GM19239 (cell line): ENCODE measurements at places on chromosomes 3 and 15.

GRCh38 chr3:51879937-51880336 lies 4.5 kb upstream of the IQCF5 start:
- no peak for DNase-seq

GRCh38 chr3:188683032-188683521 lies 488.7 kb upstream of the TPRG1 start:
- no peak for DNase-seq

DNA sequence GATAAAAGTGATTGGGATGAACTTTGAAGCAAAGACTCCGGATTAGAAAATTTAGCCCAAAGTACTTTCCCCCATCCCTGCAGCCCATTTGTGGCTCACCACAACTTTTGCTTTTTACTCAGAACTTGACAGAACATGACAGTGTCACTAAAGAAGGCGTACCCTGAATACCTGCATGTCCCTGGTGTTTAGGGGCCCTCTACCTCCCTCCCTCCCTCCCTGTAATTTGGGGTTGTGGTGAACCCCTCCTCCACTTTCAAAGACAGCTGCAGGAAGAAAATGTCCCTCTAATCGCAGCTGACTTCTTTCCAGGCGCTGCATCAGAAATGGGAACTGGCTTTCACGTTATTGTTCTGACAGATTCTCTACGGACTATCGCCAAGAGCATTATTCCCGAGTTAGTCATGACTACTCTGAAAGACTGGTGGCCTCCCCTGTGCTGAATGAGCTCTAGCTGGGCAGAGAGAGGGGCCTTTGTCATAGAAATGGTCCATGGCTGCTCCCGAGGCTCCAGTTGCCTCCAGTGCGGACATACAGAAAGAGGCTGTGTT lies 93.2 kb upstream of the ARHGEF3 start:
- DNase-seq, result no peak

- no peak for DNase-seq
Measured at GRCh38 chr3:148309390-148310035, 388.2 kb upstream of the AGTR1 start.

DNA sequence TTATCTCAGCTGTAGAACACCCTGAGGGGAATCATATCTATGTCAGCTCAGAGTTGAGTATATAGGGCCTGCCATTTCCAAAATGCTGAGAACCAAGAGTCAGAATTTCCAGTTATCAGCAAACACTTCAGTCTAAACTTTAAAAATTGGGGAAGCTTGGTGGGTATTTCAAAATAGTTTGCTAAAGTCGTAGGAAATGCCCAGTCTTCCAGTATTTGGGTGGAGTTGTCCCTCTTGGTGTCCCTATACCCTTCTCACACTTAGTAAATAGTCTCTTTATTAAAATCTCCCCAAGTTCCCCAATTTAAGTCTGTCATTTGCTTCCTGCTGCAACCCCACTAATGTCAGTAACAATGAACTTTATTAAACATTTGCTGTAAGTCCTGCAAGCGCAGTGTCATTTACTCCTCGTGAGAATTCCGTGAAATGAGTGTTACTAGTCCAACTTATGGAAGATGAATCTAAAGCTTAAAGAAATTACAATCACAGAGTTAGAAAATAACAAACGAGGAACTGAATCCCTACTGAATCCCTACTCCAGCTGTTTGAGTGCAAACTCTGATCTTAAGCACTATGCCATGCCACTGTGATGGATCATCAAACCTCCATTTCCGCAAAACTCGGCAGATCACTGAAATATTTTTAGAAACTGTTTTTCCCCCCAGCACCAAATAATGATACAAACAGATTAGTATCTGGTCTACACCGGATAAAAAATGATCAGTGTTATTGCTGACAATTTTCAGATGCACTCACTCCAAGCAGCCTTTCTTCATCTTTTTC lies 341.7 kb upstream of the PROK2 start:
- DNase-seq, result no peak

GRCh38 chr15:60352525-60352924 lies 45.3 kb downstream of the ANXA2 start:
- no peak for DNase-seq

DNA sequence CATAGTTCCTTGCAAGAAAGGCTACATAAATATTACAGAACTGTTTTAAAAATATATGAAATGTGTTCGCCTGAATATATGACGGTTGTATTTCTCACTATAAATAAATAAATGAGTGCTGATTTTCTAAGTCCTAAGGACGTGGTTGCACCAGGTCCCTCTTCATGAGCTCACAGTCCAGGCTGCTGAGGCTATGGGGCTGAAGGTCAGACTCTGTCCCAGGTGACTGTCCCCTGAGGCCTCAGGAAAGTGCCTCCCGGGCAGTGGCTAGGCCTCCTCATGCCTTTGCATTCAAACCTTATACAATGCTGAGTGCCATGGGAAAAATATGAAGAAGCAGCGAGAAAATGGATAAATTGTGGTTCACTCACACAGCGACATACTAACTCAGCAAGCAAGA lies 43.5 kb upstream of the SSR3 start:
- DNase-seq, result no peak

- DNase-seq, result no peak
Measured at GRCh38 chr15:68818769-68819494, 1.8 kb downstream of the ANP32A start.

GRCh38 chr15:34726406-34727100 lies 28.2 kb downstream of the GJD2 start:
- DNase-seq, result no peak

DNA sequence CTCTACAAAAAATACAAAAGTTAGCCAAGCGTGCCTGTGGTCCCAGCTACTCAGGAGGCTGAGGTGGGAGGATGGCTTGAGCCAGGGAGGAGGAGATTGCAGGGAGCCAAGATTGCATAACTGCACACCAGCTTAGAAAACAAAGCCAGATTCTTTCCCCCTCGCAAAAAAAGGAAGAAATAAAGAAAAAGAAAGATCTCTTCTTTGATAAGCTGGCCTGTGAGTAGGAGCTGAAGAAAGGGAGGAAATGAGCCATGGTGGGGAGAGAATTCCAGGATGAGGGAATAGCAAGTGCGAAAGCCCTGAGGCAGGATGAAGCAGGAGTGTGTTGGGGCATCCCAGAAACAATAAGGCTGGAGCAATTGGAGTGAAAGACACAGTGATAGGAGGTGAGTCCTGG lies 24.5 kb upstream of the TOP2B start:
- no peak for DNase-seq

GRCh38 chr3:140822401-140823047 lies 119.1 kb upstream of the SLC25A36 start:
- no peak for DNase-seq

- no peak for DNase-seq
Measured at GRCh38 chr15:60376677-60377095, 21.1 kb downstream of the ANXA2 start.

DNA sequence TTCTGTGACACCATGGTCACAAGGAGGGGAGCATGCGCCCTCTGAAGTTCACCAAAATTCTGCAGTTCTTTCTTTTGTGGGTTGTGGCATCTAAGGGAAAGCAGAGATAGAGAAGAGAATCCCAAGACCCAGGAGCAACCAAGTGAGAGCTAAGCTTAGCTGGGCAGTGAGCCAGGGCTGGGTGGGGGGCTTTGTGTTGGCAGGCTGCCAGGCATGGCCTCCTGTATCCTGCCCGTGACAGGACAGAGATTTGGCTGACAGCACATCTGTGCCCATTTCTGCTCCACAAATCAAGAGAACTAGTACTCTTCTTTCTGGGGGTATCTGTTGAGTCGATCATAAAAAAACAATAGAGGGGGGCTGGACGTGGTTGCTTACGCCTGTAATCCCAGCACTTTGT lies 66.2 kb downstream of the NMNAT3 start:
- DNase-seq, result no peak

GRCh38 chr15:48871542-48871941 lies 6.4 kb upstream of the EID1 start:
- no peak for DNase-seq

GRCh38 chr3:195440379-195440778 lies 2.4 kb downstream of the ACAP2 start:
- DNase-seq, result no peak

DNA sequence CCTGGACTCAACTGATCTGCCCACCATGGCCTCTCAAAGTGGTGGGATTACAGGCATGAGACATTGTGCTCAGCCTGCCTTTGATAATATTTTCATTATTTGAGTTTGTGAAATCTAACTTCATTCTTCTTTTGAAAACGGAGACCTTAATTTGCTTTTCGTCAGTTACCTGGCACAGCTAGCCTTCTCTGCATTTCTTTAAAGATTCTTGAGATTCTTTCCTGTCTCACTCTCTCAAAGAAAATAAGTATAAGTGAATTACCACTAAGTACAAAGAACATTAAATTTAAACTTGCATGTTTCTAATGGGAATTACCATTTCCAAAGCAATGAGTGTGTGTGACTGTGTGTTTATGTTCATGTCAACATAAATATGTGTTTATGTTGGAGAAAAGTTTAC lies 187.9 kb downstream of the NFKBIZ start:
- no peak for DNase-seq

GRCh38 chr3:16280671-16281070 lies 15.7 kb downstream of the OXNAD1 start:
- no peak for DNase-seq

- no peak for DNase-seq
Measured at GRCh38 chr3:124372775-124373174, 357.5 kb upstream of the UMPS start.

GRCh38 chr3:165854696-165855095 lies 17.5 kb upstream of the BCHE start:
- DNase-seq, result no peak

- no peak for DNase-seq
Measured at GRCh38 chr15:23050708-23051107, 11.3 kb upstream of the TUBGCP5 start.

DNA sequence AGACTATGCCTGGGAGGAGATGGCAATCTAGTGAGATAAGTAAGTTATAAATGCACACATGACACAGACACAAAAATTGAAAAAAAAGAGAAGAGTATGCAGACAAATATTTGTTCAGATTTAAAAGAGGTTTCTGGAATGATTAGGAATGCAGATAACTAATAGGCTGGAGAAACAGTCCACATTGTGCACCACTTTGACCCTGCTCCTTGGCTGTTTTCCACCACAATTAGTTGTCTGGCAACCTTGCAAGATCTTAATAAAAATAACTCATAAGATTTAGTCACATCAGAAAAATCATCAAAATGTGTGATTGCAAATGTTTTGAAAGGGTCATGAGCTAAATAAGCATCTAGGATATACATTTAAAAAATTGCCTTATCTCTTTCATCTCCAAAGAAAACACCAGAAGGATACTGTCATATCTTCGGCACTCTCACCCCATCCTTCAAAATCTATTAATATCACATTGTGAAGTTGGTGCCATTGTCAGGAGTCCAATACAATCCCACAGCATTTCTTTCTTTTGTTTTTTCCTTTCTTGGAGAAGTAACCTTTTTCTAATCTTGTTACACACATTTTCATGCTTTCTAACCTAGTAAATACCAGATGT lies 153.7 kb upstream of the KCNMB2 start:
- no peak for DNase-seq

- DNase-seq, result no peak
Measured at GRCh38 chr3:172702256-172702655, 8.6 kb downstream of the NCEH1 start.

DNA sequence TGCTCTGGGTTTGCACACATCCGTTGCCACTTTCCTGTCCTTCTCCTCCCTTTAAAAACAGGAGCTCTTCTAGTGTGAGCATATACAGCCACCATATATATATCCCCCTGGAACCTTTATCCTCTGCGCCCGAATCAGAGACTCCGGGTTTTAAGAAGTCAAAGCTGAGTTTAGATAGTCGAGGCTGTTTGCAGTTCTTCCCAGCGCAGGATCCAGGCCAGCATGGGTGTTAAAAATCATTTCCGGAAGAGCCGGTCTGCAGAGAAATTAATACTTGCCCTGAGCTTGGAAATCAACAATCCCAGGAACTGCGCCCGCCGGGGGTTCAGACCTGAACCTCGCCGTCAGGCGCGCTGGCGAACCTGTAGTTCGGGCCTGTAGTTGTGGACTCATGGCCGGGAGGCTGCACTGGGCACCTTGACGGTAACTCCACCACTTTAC lies 2.3 kb downstream of the SHOX2 start:
- DNase-seq, result no peak

- no peak for DNase-seq
Measured at GRCh38 chr15:58357529-58358476, 74.0 kb upstream of the LIPC start.

- DNase-seq, result no peak
Measured at GRCh38 chr15:85704720-85705429, 89.8 kb downstream of the KLHL25 start.

DNA sequence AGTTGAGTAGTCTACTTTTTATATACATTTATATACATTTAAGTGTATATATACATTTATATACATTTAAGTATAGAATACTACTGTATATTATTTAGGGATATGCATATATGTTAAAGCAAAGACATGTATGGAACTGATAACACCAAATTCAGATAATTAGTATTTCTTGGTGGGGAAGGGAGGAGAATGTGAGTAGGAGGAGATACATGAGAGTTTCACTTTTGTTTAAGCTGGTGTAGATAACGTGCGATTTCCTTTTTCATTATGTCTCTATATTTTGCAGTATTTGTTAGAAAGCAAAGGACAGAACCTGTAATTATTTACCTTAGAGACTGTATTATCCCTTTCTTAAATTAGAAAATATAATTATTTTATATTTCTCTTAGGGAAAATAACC lies 16.6 kb upstream of the NIT2 start:
- DNase-seq, result no peak

DNA sequence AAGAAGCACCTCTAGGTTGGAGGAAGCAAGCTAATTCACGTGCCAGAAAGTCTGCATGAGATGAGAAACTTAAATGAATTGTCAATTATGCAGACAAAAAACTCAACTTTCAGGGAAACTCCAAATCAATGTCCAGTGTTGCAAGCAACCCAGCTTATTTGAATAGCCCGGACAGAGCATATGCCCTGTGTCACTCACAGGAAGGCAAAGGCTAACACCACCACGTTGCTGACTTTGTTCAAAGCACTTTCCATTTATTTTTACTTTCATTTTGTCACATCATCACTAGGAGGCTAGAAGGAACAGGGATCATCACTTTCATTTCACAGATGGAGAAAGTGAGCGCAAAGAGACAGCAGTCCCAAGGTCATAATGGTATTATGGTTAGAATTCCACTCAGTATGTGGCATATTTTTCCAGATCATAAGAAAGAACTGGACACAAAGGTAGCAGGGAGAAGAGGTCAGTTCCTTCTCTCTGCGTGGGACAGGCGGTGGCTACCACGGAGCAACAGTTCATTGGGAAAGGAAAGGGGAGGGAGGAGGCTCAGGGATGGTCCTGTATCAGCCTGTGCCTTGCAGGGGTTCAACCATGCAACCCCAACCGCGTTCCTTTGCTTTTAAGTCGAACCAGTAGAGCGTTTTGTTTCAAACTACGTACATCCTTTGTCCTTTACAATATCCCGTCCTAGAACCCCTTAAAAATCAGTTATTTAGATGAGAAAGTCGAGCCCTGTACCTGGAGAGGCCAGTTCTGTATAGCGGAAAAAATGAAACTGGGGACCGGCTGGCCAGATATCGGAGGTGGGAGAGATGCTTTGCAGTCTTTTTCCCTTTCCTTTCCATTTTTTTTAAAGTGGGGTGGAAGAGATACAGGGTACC lies 1.1 kb downstream of the HEG1 start:
- DNase-seq, result peak; percentile 79
